ENCODE measurements at places on chromosomes 16 and 17. TPM values are rescaled to one million over a fixed set of nuclear protein-coding genes. Genes with fewer than 3 reads are reported as not detected.

ABCC12 gene
- total RNA-seq = not detected

SYCE1L gene
- 4.3 TPM for total RNA-seq

MSLN gene
- total RNA-seq = 0.39 TPM

OR1F1 gene
- total RNA-seq = not detected

DNA sequence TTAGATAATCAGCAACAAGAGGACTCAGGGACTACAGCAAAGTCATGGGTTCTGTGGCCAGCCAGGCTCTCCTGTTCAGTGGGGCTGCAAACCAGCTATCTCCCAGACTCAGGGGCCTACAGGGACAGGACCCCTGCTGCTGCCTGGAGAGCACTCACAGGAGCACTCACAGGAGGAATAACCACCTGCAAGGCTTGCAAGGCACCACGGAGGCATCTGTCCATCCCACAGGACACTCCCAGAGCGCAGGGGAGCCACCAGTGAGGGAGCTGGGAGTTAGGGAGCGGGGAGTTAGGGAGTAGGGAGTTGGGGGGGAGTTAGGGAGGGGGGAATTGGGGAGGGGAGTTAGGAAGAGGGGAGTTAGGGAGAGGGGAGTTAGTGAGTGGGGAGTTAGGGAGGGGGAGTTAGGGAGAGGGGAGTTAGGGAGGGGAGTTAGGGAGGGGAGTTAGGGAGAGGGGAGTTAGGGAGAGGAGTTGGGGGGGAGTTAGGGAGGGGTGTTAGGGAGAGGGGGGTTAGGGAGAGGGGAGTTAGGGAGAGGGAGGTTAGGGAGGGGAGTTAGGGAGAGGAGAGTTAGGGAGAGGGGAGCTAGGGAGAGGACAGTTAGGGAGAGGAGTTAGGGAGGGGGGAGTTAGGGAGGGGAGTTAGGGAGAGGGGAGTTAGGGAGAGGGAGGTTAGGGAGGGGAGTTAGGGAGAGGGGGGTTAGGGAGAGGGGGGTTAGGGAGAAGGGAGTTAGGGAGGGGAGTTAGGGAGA lies 5.7 kb downstream of the CANT1 start:
- DNase-seq = no peak

DNA sequence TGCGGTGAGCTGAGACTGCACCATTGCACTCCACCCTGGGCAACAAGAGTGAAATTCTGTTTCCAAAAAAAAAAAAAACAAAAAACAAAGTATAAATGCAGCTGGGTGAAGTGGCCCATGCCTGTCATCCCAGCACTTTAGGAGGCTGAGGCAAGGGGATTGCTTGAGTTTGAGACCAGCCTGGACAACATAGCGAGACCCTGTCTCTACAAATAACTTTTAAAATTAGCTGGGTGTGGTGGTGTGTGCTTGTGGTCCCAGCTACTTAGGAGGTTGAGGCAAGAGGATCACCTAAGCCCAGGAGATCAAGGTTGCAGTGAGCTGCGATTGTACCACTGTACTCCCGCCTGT lies 10.1 kb upstream of the STX4 start:
- DNase-seq = no peak

DNA sequence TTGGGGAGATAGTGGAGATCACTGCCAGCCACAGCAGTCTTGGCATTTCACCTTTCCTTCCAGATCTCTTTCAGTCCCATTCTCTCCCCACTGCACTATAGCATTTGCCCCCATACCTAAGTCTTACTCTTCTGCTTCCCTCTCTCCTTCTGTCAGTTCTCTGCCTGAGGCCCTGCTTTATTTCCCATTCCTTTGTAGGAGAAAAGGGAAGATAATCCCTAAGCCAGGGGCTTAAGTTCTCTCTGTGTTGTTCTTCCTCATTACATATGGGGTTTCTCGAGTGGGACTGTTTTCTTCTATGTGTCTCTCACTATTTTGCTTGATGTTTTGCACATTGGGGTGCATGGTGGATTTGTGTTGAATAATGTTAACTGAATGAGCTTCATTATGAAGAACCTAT lies 6.4 kb downstream of the KDM6B start:
- no peak for DNase-seq

DNA sequence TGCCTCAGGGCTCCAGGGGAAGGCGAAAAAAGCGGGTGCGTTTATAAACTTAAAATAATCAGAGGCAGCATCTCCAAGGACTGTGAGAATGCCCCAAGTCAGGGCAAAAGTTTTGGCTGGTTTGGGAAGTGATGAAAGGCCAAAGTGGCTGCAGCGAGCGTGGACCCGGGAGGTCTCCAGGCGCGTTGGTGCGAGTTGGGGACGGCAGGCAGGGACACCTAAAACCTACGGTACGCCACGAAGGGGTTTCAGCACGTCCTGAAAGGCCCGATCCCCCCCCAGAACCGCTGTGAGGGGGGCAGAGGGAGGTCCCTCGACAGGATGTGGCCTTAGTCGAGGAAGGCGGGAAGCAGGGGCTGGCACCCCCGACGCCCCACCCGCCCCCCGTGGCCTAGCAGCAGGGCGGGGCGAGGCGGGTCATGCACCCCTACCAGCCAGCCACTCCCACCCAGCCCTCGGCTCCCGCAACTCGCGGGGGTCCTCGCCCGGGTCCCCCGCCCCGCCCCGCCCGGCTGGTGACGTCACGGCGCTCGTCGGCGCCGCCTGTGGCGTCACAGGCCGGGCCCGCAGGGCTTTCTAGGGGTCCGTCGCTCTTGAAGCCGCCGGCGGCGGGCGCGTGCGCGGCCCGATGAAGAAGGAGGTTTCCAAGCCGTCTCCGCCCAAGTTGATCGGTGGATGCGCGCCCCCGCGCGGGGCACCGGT lies at the start of gene MYCBPAP:
Gene MYCBPAP (plus strand): TSS at position 569 of the 702 bp plus-strand sequence. CDS start 236 bp downstream, outside the sequence.
- DNase-seq = peak; percentile 94

DNA sequence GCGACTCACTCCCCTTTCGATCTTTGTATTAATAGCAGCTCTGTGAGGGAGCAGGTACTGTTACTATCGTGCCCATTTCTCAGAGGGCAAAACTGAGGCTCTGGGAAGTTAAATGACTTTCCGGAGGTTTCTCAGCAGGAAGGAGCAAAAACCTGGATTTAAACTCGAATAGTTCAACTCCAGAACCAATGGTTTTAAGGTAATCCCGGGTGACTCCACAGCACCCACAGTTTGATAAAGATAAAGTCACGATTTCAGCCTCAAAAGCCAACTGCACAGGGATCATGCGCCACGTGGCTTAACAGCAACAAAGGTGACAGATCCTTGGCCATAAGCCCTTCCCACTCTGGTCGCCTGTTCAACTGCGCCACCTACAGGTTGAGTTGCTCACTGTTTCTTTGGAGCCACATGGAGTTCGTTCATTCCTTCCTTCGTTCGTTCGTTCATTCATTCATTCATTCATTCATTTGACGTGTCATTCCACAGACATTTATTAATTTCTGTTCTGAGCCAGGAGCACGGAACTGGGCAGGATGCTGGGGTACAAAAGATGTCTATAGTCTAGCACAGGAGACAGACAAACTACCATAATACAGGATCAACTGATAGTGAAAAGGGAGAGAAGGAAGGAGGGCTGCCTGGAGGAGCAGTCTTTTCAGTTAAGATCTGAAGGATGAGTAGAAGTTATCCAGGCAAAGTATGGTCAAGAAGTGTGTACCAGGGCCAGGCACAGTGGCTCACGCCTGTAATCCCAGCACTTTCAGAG lies 134.8 kb downstream of the HS3ST2 start:
- DNase-seq = peak; percentile 94

- DNase-seq = no peak
Observed at GRCh38 chr16:6634151-6634550, 698.5 kb upstream of the RBFOX1 start.

DNA sequence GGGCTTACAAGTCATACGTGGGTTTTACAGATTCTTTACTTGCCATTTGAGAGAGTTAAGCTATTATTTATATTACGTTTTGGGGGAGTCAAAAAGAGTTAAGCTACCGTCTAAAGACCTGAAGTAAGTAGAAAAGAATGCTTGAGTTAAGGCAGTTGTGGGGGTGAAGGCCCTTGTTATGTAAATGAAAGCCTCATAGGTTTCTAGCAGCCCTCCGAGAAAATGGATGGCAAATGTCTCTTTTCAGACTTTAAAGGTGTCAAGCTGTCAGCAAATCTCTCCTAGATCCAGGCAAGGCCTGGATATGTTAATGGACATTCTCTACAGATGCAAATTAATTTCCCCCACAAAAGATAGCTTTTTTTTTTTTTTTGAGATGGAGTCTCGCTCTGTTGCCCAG lies 7.2 kb upstream of the EIF4A3 start:
- DNase-seq = no peak

DNA sequence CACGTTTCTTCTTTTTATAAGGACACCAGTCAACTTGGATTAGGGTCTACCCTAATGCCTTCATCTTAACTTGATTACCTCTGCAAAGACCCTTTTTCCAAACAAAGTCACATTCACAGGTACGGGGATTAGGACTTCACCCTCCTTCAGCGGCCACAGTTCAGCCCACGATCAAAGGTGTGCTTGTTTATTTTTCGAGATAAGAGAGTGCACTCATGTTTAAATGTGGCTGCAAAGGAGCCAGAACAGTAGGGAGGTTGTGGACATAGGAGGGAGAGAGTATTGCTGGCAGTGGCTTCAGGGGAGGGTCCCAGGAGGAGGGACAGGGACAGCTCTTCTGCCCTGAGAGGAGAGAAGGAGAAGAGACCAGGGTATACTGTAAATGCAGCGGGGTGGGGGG lies 46.7 kb downstream of the MGAT5B start:
- DNase-seq = no peak

GRCh38 chr17:68657166-68657565 lies 56.0 kb upstream of the FAM20A start:
- DNase-seq = no peak
